ENCODE measurements at places on chromosomes 12 and 14. TPM values are rescaled to one million over a fixed set of nuclear protein-coding genes. Genes with fewer than 3 reads are reported as not detected.

SERPINA10 gene
- total RNA-seq, result not detected

GPX2 gene
- total RNA-seq, result not detected

BCL11B gene
- total RNA-seq, result not detected

EGLN3 gene
- 0.30 TPM for total RNA-seq

TMX1 gene
- 49.4 TPM for total RNA-seq

SPPL3 gene
- 10.2 TPM for total RNA-seq

SDSL gene
- total RNA-seq, result 6.3 TPM

CRADD gene
- total RNA-seq, result 57.2 TPM
